ENCODE measurements at places on chromosomes 1 and 21. TPM values are rescaled to one million over a fixed set of nuclear protein-coding genes. Genes with fewer than 3 reads are reported as not detected.

C1orf115 gene
- 4.5 TPM for total RNA-seq

PUM1 gene
- 22.2 TPM for total RNA-seq

SERPINC1 gene
- 0.16 TPM for total RNA-seq

TRIM33 gene
- 17.5 TPM for total RNA-seq

CHIT1 gene
- total RNA-seq = not detected

HFM1 gene
- 0.07 TPM for total RNA-seq

WLS gene
- total RNA-seq = 15.0 TPM

BTBD19 gene
- total RNA-seq = 2.6 TPM

Measured in A549 treated with dexamethasone at 1 μM for 4 hours (cell line).